Tongue (tissue), 3 donors: ENCODE measurements at places on chromosomes 16 and 17. TPM values are rescaled to one million over a fixed set of nuclear protein-coding genes. Genes with fewer than 3 reads are reported as not detected.
A peak's percentile ranks its signal among the peaks of the same experiment; 100 is the strongest.

DNA sequence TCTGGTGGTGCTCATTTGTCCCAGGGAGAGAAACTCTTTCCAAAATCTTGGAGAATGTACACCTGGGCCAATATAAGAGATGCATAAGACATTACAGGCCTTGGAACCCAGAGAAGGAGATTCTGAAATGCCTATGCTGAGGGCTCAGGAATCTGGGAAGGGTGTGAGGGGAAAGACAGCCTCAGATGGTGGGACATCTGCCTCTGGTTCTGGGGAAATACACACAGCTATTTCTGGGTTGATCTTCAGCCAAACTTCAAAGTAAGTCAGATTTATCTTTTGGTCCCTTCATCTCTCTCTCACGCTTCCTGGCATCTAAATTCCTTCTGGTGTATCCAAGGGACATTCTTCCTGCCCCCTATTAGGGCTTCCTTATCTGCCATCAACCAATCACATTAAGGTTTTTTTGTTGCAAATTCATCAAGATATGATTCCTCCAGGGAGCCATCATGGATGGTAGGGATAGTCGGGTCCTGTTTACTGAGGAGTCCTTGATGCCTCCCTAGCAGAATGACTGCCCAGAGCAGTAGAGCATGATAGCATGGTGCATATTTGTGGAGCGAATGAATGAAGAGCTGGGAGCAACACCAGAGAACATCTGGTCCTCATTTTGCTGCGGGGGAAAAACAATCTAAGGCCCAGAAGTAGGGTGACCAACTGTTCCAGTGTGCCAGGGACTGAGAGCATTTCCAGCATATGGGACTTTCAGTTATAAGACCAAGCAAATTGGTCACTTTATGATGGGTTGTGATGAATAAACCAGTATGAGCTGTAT, 35.7 kb upstream of the DYNLL2 start:
- DNase-seq, result no peak

SSH2 gene
- total RNA-seq, result 32.1 TPM

DNA sequence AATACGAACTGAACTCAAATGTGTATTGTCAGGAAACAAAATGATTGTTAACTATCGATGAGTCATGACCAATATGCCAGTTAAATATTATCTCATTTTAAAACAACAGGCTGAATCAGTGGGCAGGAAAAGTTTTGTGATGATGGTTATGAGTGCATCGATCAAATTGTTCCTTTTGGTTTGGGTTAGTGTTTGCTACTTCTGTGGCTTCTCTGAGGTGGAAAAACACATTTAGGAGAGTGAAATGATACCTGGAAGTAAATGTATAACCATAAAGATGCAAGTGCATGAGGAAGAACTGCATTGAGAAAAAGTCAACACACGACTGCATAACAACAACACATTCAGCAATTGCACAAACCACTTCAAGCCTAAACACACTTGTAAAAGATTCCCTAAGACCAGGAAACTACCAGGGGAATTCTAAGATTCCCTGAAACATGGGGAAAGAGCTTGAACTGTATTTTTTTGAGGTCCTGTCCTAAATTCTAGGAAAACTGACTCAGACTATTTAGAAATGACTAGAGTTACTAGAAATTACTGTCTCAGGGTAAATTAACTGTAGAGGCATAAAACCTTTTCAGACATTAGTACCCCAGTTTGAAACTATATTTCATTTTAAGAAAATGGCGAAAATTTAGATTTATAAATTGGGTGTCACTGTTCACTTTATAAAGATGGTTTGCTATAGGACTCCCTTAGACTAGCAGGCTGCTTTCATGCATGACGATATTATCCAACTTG, 44.8 kb downstream of the CDYL2 start:
- no peak for DNase-seq

PIK3R6 gene
- total RNA-seq, result 1.6 TPM

GRCh38 chr16:50681021-50681885, at the start of gene SNX20:
Gene SNX20 (minus strand): TSS chr16:50681312. CDS start chr16:50677526, 3,786 bp downstream.
- peak; percentile 44 for DNase-seq

EXOC3L1 gene
- 3.6 TPM for total RNA-seq

SGCA gene
- 148 TPM for total RNA-seq

DNA sequence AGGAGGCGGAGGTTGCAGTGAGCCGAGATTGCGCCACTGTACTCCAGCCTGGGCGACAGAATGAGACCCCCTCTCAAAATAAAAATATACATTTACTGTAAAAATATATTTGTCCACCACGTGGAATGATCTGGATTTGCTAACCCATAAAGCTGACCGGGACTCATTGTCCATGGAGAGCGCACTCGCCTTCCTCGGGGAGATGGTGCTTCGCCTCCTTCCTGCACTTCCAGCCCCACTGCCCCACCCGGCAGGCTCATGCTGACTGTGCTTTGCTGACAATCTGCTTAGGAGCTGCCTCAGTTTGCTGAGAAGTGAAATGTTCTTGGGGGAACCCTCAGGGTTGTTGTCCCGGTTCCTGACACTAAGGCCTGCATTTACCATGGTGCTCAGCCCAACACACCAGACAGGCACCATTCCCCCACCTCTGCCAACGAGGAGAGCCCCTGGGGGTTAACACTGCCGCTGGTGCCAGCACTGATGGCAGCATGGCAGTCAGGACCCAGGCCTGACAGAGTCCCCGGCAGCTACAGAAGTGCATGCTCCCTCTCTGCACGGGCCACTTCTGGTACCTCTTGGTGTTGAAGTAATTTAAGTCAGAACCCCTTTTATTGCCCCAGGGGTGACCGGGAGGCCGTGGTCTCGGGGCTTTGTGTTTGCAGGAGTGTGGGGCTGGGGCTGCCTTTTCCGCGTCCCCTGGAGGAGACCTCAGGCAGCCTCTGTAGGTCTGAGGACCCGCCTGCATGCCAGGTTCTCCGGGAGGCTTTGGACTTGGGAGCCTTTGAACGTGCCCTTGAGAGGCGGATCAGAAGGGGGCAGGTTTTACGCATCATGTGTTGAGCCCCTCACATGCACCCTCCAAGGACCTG, 2.5 kb downstream of the NUBP2 start:
- no peak for DNase-seq

- no peak for DNase-seq
These were observed 309.8 kb downstream of the XYLT1 start for GRCh38 chr16:17160920-17161431.

ARHGAP44 gene
- total RNA-seq, result 3.4 TPM

DNA sequence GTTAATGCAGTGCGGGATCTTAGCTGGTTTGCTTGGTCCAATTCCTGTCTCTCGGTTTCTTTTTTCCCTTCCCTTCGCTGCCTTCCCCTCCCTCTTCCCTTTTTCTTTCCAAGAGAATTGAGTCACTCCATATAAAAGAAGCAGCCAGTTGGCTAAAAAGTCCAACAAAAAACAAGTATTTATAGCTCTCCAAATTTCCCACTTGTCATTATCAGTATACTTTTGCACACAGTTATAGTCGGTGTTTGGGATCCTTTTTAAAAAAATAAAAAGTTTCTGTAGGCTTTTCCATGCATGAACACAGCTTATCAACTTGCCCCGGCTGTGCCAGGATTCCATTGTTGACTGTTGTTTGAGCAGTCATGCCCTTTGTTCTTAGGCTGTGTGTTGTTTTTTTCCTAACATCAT, 24.9 kb downstream of the HMOX2 start:
- no peak for DNase-seq
